ENCODE measurements at places on chromosomes 6 and 20.

- DNase-seq = no peak
Observed at GRCh38 chr6:31379850-31380249, 22.9 kb upstream of the HLA-B start.

DNA sequence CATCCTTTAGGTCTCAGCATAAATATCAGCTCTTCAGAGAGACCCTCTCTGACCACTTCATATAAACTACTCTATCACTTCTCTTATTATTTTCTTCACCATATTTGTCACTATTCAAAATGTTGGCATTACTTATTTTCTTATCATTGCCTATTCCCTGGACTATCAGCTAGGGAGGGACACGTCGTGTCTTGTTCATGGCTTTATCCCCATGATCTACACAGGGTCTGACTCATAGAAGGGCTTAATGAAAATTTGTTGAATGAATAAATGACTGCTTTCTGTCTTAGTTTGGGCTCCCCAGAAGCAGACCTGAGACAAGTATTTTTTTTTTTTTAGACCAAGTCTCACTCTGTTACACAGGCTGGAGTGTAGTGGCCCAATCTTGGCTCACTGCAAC lies 3.0 kb upstream of the CDK5RAP1 start:
- DNase-seq = no peak

DNA sequence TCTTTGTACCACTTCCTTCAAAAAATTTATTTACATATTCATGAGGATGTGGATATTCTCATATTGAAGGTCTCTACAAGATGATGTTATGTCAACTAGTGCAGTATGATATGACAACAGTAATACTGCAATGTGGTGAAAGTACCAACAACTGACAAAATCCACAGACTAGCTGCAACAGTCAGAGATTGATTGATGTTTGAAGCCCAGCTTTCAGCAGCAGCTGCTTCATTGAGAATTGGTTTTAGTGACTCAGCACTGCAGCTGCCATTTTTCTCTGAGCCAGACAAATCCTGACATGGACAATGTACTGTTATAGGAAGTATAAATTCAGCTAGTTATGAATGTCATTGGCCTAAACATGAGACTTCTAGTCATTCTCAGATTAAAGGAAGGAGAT lies 53.8 kb downstream of the PKIB start:
- no peak for DNase-seq

- DNase-seq = no peak
Observed at GRCh38 chr6:156698239-156699016, 78.8 kb upstream of the ARID1B start.

DNA sequence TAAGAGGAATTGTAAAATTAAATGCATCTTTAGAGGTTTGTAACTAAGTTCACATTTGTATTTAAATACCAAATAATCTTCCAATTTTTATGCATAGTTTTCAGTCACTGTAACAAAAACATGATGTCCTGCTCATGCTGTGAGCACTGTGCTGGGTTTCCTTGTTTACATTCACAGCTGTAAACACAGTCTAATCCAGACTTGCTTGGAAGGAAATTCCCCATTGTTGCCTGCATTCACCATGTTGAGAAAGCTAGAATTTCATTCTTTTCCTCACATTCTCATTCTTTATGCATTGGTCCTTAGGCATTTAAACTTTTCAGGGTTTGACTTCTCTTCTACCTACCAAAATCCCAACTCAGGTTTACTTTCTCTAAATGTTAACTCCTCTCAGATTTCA lies 242.0 kb upstream of the TBX18 start:
- no peak for DNase-seq

DNA sequence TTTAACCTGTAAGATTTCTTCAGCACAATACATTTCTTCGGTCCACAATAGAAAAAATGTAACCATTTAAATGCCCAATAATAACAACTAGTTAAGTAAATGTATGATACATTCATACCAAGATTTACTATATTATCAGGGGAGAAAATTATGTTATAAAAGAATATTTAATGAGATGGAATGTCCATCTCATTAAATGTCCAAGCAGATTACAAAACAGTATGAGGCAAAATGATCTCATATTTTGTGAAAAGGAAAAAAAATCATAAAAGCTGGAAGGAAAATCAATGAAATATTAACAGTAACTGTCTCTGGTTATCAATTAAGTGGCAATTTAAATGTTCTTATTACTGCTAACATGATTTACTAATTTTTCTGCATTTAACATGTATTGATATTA lies 10.1 kb upstream of the HEY2 start:
- no peak for DNase-seq

GRCh38 chr6:140062043-140063020 lies 687.9 kb upstream of the CITED2 start:
- DNase-seq = peak; percentile 98

- DNase-seq = peak; percentile 56
Observed at GRCh38 chr6:24831771-24832716, 33.3 kb upstream of the ARMH2 start.

DNA sequence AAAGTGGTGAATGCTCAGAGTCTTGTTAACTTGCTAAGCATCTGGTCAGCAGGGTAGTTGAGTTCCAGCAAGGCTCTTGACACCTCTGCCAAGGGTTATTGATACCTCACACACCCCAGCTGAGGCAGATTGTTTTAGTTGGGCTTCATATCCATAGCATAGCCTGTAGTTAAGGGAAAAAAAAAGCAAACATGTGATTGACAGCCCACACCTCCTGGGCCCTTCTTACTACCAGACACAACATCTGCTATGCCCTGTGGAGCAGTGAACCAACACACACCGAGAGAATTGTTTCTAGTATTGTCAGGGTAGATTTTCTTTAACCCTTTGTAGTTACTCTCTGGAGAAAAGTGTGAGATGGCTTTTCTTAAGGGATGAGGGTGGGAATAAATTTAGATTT lies 697.0 kb upstream of the POU3F2 start:
- no peak for DNase-seq

DNA sequence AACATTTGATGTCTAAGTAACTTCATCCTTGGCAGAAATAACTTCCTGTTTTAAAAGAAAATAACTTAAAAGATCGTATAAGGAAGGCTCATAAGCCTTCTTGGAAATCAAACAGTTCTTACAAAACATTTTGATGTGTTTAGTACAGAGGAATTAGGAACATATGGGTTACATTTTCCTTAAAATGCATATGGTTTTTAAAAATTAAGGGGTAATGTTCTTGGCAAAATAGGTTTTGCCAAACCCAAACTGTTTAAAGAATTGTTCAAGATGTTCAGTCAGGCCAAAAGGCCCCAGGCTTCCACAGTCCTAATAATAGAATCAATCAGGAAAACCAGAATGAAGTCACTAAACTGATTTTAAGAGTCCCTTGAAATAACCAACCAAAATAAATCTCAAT lies 142.7 kb upstream of the SLC35B3 start:
- no peak for DNase-seq

GRCh38 chr6:43509984-43510826 lies at the start of gene LRRC73:
Gene LRRC73 (minus strand): TSS chr6:43510346. CDS start chr6:43509785, 561 bp downstream.
- peak; percentile 50 for DNase-seq

GRCh38 chr6:35363293-35363750 lies 21.0 kb downstream of the PPARD start:
- DNase-seq = no peak

- no peak for DNase-seq
Observed at GRCh38 chr6:120304223-120304622, 954.7 kb upstream of the MAN1A1 start.

Data from GM04503 (cell line).